ENCODE measurements at places on chromosomes 5 and 9. TPM values are rescaled to one million over a fixed set of nuclear protein-coding genes. Genes with fewer than 3 reads are reported as not detected.

Gene RAB14
- 29.2 TPM for total RNA-seq

Gene MEGF9
- 23.1 TPM for total RNA-seq

Gene NR4A3
- 17.4 TPM for total RNA-seq

Gene ZBED3
- 15.0 TPM for total RNA-seq

All from esophagus muscularis mucosa (tissue), 4 donors.